ENCODE measurements at places on chromosomes 5 and 9.

- no peak for DNase-seq
Measured at GRCh38 chr5:99061711-99062110, 132.9 kb upstream of the CHD1 start.

DNA sequence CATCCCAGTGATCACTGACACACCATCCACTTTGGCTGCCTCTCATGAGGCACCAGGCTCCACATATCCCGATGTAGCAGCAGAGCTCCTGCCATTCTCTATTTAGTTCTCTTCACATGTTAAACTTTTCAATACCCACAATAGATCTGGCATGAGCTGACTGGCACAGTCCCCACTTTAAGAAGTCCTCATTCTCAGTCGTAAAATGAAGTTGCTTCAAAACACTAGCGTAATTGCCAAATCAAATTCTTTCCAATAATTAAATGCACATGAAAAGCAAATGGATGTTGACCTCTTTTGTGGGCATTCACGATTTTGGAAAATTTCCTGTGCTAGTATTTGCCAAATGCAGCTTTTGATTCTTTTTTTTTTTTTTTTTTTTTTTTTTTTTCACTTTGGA, 32.4 kb downstream of the HAPLN1 start:
- no peak for DNase-seq

GRCh38 chr5:84590629-84591028, 205.9 kb upstream of the EDIL3 start:
- DNase-seq: no peak

DNA sequence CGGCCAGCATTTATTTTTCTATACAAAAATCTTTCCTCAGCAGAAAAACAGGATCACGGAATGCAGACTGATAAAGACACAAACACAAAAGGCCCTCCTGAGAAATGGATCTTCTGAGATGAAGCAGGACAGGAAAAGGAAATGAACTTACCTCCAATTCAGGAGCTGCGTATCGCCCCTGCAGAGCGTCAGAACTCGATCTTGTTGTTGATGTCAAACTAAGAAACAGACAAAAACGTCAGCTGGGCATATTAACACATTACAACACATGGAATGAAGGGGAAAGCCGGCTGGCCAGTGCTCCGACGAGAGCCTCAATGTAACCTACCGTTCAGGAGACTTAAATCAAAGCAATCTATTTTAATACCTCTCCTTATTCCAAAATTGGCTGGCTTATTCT, 105.1 kb downstream of the SERINC5 start:
- no peak for DNase-seq

DNA sequence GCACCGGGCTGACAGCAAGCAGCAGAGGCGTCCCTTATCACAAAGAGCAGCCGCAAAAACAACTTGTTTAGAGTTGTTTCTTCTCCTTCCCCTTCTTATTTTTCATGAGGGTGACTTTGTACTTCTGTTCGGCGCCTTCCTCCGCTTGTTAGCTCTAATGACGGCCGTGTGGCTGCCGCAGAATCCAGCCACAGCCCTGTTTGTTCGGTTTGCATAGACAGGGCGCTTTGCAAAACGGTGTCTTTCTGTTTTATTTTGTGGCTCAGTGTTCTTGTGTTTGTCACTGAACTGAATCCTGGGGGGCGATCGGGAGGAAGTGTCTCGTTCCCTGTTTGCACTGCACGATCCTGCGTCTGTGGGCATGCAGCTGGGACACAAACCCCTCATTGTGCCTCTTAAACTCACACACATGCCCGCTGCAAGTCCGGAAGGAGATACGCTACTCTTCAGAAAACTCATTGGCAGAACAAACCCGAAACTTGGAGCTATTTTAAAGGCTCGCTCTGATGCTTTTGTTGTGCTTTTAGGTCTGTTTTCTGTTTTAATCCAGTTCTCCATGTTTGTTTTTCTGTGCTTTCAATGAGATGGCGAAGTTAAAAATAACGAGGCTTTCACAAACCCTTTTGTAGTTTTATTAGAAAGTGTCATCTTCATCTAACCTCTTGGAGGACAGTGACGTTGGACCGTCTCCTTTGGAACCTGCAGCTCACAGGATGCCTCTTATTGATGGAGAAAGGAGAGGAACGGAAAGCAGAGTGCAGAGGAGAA, 213.9 kb downstream of the IRX2 start:
- no peak for DNase-seq

DNA sequence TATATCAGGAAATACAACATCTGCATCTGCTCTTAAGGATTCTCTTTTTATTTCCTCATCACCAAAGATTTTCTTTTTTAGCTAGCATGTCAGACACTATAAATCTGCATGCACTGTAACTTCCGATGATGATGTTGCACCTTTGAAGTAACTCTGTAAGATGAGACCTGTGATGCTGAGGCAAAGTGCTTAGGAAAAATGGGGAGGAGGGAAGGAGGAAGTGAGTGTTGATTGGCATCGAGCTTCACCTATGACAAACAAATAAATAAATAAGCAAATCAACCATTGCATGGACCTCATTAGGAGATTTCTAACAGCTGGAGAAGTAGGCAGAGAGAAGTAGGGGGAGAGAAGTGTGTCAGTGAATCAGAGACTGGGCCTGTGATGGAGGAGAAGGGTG, 52.6 kb downstream of the ENC1 start:
- no peak for DNase-seq

DNA sequence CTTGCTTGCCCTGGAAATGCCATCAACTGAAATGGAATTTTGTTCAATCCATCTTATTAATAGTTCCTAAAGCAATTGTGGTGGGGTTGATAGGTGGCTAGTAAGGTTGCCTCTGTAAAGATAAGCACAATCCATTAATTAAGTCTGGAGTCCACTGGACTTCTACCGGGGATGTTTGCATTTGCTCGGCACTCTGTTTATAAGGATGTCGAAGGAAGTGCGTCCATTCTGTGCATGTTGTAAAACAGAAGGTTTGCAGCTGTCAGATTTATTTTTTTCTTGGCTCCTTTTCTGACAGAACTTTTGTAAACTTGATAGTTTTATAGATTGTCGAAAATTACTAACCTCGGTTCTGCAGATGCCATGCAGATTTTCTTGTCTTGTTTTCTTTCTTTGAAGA, 12.8 kb upstream of the TNFAIP8 start:
- DNase-seq: no peak

DNA sequence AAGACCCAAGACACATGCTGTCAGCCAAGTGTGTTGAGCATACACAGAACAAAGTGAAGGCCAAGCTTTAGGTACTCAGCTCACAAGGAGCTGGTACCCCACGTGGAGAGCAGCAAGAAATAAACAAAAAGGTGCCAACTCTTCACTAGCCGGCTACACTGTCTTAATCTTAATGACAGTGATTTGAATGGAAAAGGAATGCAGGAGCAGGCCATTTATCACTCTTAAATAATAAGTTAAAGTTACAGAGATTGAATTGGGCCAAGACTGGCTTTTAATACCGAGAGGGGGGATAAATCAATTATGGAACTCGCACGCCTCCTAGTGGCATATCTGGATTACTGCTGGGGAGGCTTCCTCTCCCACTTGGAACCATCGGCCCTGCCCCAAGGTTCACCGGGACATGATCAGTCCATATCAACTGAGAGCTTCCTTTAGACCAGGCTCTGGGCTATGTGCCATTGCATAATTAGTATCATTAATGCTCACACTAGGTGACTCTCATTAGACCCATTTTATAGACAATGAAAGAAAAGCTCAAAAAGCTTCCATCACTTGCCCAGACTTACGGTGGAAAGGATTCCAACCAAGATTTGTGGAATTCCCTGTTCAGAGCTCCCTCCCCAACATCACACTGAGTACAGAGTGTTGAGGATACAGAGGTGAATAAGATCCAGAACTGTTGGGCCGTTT, 94.0 kb downstream of the ACTL7B start:
- peak; percentile 42 for DNase-seq

GRCh38 chr5:72790186-72790585, 26.3 kb upstream of the TNPO1 start:
- DNase-seq: no peak

DNA sequence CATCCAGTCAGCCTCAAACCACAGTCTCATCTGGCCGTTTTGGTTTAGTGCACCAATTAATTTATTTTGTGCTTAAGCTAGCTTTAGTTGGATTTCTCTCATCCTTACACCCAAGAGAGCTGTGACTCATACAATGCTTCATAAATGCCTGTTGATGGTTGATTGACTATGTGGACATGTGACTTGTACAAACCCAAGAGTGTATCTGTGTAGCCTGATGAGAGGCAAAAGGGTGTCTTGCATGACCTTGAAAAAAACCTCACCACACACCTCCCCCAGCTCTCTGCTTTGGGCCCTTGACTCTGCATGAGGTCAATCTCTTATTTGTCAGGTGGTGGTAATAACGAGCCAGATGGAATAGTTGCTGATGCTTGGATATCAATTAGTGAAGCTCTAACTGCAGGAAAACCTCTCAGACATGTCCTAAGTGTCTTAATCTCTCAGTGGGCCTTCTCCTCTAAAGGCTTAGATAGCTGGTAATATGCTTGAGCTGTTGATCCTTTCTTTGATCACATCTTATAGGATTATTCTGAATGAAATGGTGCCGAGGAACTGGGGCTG, 10.6 kb upstream of the GLRA1 start:
- no peak for DNase-seq

DNA sequence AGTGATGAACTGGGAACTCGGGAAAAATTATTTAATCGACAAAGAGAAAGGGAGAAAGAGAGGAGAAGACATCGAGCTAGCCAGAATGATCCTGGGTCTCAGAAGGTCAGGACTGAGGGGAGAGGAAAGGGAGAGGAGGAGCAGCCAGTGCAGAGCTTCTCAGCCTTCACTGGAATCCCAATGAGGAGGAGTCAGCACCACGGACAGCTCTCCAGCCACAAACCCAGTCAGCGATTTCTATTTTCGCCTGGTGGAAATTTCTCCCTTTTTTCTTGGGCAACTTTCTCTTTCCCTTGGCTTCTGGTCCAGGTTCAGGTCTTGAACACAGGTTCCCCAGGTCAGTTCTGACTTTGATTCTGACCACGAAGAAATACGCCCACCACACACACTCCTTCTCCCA, 1.6 kb upstream of the BRINP1 start:
- DNase-seq: peak; percentile 4

- DNase-seq: no peak
Measured at GRCh38 chr9:20570087-20570486, 52.2 kb downstream of the MLLT3 start.

DNA sequence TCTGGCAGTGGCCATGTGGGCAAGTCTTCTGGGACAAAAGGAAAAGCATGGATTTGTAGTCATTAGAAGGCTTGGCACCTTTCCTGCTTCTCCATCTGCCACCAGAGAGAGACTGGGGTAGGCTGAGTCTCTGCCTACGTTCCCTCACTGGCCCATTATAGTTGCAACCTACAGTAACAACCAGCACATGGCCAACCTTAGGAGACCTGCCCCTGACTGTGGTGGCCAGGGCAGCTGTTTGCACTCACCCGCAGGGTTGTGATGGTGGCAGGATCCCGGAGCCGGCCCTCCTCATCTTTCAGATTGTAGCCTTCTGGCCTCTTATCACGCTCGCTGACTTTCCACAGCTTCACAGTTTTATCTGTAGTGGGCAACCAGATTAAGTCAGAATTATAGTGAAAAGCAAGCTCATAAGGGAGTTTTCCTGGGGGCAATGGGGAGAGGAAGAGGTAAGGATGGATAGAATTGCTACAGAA, 174.9 kb upstream of the GPR151 start:
- no peak for DNase-seq

DNA sequence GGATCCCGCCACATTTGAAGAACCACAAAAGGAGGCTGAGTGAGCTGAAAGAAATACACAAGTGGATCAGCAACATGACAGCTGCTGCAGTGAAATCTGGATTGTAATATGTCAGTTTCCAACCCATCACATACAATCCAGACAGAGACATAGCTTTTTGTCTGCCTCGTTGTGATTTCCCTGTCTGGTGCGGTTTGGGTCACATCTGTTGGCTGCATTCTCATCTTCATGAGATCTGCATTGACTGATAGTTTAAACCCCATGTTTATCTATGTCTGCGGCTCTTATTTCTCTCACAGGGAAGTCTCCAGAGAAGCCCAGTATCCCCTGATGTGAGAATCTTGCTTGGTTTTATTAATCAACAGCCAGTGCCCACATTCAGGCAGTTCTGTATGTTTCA, 403.1 kb upstream of the ZNF608 start:
- DNase-seq: no peak

GRCh38 chr9:106983346-106983745, 120.4 kb downstream of the ZNF462 start:
- no peak for DNase-seq

- DNase-seq: no peak
Measured at GRCh38 chr5:67015541-67016191, 180.9 kb downstream of the CD180 start.

GRCh38 chr5:144060598-144060997, 109.9 kb downstream of the YIPF5 start:
- DNase-seq: no peak

GRCh38 chr9:128169925-128170324, 9.9 kb downstream of the BBLN start:
- no peak for DNase-seq

- no peak for DNase-seq
Measured at GRCh38 chr5:149133795-149134777, 7.2 kb upstream of the ABLIM3 start.
